ENCODE measurements at places on chromosomes 2 and 18.

DNA sequence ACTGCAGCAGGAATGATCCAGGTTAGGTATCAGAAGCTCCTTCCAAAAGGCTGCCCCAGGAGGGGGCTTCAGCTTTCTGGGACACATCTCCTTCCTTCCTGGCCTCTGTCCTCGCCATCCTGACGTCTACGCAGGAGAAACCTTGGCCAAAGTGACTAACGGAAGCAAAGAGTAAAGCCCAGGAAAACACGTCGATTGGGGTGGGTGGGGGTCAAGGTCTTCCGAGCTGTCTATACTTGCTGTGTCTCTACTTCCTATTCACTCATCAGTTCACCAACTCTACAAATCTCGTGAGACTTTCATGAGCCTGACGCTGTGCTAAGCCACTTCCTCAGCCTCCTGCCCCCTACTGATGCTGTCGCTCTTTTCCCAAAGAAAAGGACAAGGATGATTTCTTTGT lies 212.6 kb downstream of the TNS1 start:
- no peaks in the 10 kb centered on the region for H3K27me3 ChIP-seq
- H3K4me1 ChIP-seq = peaks cover 7% of the 10 kb centered on the region
- no peak overlapping the region for H3K4me3 ChIP-seq

GRCh38 chr18:76255070-76255683 lies 239.9 kb downstream of the ZNF516 start:
- no peak overlapping the region for H3K4me3 ChIP-seq
- H3K27me3 ChIP-seq = no peaks in the 10 kb centered on the region
- DNase-seq = no peak
- no peak overlapping the region for H3K27ac ChIP-seq
- no peaks in the 10 kb centered on the region for H3K36me3 ChIP-seq

- H3K36me3 ChIP-seq = no peaks in the 10 kb centered on the region
- H3K27ac ChIP-seq = no peak overlapping the region
- H3K4me3 ChIP-seq = no peak overlapping the region
- peaks cover 12% of the 10 kb centered on the region for H3K4me1 ChIP-seq
Measured at GRCh38 chr2:157899125-157899839, 23.2 kb upstream of the ACVR1 start.

GRCh38 chr2:140472676-140473075 lies 1658.1 kb downstream of the LRP1B start:
- no peak overlapping the region for H3K4me3 ChIP-seq
- H3K36me3 ChIP-seq = no peaks in the 10 kb centered on the region
- no peaks in the 10 kb centered on the region for H3K27me3 ChIP-seq
- H3K4me1 ChIP-seq = no peaks in the 10 kb centered on the region

GRCh38 chr2:28163627-28164279 lies 228.9 kb upstream of the FOSL2 start:
- no peaks in the 10 kb centered on the region for H3K27me3 ChIP-seq
- peaks cover 14% of the 10 kb centered on the region for H3K4me1 ChIP-seq
- no peak overlapping the region for H3K4me3 ChIP-seq
- no peaks in the 10 kb centered on the region for H3K36me3 ChIP-seq
- no peak overlapping the region for H3K27ac ChIP-seq

- H3K27me3 ChIP-seq = no peaks in the 10 kb centered on the region
- H3K4me1 ChIP-seq = no peaks in the 10 kb centered on the region
- H3K36me3 ChIP-seq = no peaks in the 10 kb centered on the region
- H3K27ac ChIP-seq = no peak overlapping the region
- DNase-seq = no peak
Measured at GRCh38 chr2:31440764-31441163, 26.2 kb upstream of the XDH start.

GRCh38 chr18:39223283-39223682 lies 1657.7 kb upstream of the CELF4 start:
- H3K27ac ChIP-seq = no peak overlapping the region
- no peak for DNase-seq
- H3K36me3 ChIP-seq = no peaks in the 10 kb centered on the region
- no peaks in the 10 kb centered on the region for H3K4me1 ChIP-seq

- no peaks in the 10 kb centered on the region for H3K27me3 ChIP-seq
- H3K27ac ChIP-seq = no peak overlapping the region
- DNase-seq = no peak
Measured at GRCh38 chr2:232388324-232388891, 9.9 kb downstream of the ALPP start.

GRCh38 chr2:101466426-101466825 lies 8.5 kb downstream of the RFX8 start:
- peaks cover 1% of the 10 kb centered on the region for H3K4me1 ChIP-seq
- no peaks in the 10 kb centered on the region for H3K27me3 ChIP-seq
- no peak overlapping the region for H3K4me3 ChIP-seq
- DNase-seq = no peak
